G401 (cell line): ENCODE measurements at places on chromosomes 11 and 22.

DNA sequence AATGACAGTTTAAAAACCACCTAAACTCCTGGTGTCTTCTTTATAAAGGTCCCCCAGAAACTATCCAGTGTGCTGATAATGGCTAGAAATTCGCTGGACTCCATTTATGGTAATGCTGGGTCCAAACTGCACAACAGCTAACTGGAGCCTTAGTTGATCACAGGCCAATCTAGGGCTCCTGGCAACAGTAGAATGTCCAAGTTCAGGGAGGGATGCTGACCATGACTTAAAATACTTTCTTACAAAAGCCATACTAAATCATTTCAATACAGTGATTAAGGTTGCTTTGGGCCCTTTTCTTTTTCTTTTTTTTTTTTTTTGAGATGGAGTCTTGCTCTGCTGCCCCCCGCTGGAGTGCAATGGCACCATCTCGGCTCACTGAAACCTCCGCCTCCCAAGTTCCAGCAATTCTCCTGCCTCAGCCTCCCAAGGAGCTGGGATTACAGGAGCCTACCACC lies 14.5 kb upstream of the GAB2 start:
- no peak for DNase-seq

DNA sequence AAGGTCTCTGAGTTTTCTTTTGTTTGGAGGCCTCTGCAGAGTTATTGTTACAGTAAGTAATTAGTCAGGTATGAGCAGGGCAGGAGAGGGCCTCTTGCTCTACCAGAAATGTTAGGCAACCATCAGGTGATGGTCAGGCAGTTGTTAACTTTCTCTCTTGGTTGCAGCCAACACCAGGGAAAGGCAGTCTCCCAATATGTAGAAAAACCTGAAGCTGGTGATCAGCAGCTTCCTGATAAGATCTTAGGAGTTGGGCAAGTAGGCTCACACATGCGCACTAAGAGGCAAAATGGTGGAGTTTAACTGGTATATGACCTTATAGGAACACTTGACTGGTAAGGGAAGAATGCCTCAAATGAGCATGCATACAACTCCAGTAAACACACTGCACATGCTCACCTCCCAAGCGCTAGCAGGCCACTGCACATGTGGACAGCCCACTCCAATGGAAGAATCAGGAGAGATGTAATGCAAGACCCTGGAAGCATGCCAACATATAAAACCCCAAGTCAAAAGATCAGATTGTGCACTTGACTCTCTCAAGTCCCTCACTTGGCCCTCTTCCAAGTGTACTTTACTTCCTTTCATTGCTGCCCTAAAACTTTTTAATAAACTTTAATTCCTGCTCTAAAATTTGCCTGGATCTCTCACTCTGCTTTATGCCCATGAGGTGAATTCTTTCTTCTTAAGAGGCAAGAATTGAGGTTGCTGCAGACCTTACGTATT lies 23.7 kb upstream of the SLC35F2 start:
- no peak for DNase-seq

DNA sequence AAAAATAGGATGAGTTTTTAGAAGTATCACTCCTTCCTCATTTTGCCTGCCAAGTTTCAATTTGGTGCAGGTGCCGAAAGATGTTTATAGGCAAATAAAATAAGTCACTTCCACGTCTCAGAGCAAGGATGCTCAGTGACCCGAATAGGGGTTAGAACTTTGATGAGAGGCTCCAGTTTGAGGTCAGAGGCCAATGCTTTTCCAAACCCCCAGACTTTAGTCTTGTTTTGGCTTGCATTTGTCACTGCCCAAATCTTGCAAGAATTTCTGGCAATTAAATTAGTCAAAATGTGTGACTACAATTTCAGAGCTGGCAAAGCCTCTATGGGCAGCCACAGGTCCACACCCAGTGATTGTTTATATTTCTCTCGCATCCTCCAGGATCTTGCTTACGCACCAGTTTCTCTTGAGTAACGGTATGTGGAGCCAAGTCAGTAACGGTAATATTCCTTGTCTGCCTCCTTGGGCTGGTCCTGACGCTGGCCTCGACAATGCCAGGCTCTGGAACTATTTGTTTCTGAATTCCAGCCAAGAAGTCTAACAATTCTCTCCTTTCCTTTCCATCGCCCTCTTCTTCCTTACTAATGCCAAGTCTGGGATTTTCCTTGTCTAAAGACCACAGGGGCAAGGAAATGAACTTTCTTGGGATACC lies 9.9 kb upstream of the NUP160 start:
- DNase-seq, result no peak

DNA sequence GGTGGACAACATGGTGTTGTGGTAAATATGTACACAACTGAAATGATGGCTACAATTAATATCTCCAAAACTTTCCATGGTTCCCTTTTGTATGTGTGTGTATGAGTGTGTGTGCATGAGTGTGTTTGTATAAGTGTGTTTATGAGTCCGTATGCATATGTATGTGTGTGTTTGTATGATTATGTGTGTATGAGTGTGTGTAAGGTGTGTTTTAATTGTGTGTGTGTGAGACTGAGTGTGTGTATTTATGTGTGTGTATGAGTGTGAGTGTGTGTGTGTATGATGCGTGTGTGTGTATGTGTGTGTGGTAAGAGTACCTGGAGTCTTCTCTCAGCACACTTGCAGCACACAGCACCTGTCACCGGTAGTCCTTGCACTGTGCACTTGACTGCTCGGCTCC lies 7.8 kb downstream of the KRTAP5-9 start:
- no peak for DNase-seq

GRCh38 chr11:58676563-58677135 lies 54.2 kb downstream of the CNTF start:
- no peak for DNase-seq

DNA sequence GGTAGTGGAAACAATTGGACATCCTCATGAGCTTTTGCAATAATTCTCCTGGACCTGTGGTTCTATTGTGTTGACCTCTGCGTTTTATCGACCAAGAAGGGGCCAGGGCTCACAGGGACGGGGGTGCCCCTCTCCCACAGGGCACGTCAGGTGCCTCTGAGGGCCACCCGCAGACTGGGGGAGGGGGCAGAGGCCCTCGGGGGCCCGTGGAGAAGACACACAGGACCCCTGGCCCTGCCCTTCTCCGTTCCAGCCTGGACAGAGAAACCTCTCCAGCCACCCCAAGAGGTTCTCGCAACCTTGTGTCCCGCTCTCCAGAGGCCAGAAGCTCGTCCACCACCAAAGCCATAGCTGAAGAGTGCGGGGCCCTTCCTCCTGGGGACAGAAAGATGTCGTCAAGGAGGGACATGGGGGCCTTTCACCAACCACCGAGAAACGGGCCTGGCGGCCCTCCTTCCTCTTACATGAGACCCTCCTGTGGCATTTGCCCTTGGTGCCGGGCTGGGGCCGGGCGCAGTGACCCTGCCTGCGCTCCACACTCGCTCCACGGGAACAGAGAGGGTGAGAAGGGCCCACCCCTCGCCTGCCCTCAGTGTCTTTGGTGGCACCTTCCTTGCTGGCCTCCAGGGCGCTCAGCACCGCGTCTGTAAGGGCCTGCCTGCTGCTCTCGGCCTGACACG lies 57.3 kb downstream of the GRAMD4 start:
- no peak for DNase-seq

DNA sequence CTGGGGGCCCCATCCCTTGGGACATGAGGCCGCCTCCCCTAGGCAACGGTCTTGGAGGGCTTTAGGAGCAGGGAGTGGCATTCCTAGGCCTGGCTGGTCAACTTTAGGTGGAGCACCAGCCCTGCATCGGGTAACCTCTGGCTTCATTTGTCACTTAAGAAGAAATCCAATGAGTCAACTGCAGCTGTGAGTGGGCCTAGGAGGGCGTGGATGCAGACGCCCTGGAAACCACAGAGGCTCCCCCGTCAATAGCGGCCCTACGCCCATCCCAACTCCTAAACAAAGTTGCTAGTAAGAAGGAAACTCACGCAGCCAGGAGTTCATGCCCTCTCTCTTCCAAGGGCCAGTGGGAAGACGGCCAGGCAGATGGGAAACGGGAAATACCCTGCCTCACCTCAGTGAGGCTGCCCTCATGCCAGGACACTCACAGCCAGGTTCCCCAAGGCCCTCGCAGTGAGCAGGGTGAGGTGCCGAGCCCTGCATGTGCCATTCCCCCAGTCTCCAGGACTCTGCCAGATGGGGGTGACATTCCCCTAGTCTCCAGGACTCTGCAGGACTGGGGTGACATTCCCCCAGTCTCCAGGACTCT lies 20.8 kb downstream of the BID start:
- no peak for DNase-seq
